ENCODE measurements at places on chromosomes 1 and 21.
A peak's percentile ranks its signal among the peaks of the same experiment; 100 is the strongest.

DNA sequence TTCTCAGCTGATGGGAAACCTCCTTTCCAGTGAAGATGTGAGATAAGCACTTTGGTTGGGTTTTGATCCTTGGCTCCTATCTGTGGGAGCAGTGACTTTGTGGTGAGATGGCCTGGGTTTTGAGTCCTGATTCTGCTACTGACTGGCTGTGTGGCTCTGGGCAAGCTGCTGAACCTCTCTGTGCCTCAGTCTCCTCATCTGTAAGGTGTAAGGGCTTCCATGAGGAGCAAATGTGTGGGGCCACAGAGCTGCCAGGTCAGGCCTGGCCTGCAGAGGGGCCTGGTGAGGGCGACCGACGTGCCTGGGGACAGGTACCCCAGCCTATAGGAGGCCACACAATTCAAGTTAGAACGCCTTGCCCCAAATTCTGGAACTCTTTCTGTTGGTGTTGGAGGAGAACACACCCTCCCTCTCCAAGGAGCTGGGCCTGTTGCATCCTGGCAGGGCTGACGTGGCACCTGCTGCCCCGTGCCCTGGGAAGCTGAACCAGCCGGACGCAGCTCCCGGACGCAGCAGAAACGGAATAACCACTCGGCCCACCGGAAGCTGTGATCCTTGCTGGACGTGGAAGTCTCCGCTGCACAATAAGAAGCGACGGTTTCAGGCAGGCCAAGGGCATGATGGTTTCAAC, 62.7 kb downstream of the AGPAT3 start:
- DNase-seq, result no peak

DNA sequence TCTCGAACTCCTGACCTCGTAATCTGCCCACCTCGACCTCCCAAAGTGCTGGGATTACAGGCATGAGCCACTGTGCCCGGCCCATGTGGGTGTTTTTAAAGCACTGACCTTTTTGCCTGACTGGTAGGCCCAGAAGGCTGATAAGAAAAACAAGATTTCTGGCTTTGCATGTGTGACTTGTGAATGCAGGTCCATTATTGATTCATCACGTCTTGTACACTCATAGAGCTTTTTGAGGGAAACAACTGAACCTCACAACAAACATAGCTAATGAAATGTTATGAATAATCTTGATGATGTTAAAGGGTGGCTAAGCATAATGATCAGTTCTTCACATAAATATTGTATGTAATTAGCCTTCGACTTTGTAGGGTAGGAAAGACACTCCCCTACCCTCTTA, 140.9 kb upstream of the UBE2U start:
- no peak for DNase-seq

DNA sequence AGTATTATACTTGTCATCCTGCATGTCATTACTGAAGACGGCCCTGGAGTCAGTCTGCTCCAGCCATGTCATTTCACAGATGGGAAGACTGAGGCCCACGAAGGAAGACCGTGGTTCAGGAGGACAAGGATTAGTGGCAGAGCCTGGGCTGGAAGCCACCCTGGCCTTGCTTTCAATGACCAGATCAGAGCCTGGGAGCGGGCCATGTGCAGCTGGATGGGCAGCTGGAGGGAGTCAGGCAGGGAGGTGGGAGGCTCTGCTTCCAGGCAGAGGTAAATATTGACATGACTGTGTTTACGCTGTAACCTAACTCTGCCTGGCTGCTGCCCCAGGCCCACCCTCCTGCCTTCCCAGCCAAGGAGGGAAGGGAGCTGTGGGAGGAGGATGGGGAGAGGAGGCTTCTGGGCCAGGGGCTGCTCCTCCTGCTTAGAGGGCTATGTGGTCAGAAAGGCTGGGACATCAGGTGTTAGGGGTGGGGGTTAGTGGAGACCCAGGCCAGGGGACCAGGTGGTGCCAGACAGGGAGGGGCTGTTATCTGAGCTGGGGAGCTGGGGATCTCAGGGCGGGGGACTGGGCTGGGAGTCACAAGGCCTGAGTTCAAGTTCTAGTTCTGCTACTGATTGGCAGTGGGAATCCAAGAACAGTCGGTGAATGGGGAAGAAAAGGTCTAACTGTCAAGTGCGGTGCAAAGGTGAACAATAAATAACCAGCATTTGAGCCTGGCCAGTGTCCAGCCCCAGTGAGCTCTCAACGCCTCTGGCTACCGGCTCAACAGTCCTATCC, 48.5 kb upstream of the ECE1 start:
- no peak for DNase-seq

DNA sequence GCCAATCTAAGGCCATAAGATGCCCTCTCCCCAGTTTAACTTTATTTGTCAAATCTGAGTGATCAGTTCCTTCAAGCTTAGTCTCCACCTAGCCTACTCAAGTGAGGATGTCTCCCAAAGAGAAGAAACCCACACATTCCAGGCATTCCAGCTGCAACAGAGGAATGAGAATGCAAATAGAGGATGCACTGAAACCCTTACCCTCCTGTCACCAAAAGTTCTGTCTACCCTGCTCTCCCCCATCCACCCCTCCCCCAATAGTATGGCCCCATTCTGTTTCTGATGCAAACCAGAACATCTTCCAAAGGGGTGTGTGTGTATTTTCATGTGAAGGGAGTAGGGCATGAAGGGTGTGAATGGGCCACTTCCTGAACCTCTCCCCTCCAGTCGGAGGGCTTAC, 3.0 kb downstream of the DUSP23 start:
- DNase-seq, result no peak

DNA sequence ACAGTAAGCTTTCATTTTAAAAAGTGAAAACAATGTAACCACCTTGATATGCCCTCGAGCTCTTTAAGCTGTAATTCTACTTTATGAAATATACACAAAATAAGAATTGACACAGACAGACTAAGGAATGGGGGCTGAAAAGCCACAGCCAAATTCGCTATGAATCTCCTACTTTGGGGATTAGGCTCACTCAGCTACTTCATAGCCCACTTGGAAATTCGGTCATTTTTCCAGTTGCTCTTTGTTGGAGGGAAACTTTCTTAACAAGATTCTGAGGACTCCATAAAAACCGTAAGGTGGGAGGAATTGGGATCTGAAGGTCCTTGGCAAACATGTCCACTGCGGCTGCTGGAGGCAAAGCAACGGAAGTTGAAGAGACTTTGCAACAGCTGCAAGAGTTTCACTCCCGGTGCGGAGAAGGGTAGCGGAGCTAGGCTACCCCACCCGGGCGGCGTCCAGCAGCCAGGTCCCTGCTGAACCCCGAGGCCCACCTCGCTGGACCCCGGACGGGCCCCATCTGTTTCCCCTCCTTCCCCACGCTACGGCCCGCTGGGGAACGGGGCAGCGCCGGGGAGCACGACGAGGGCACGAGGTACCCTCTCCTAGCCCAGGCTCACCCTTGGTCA, 634 bp downstream of the MYCBP start:
- peak; percentile 27 for DNase-seq

DNA sequence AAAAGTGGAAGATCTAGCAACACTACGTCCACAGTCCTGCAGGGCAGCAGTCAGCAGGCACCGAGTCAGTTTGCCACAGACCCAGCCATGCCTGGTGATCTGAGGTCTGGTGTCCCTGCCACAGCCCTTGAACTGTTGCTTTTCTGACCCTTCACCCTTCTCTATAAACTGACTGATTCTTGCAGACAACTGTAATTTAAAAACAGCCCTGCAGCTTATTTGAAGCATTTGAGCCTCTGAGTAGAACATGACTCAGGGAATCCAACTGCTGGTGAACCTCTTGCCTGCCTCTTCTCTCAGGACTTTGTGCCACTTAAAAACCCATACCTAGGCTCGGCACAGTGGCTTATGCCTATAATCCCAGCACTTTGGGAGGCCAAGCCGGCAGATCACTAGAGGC, 107.2 kb downstream of the EDEM3 start:
- DNase-seq, result no peak

- no peak for DNase-seq
These were observed 62.9 kb downstream of the GADD45A start for GRCh38 chr1:67747671-67748546.

DNA sequence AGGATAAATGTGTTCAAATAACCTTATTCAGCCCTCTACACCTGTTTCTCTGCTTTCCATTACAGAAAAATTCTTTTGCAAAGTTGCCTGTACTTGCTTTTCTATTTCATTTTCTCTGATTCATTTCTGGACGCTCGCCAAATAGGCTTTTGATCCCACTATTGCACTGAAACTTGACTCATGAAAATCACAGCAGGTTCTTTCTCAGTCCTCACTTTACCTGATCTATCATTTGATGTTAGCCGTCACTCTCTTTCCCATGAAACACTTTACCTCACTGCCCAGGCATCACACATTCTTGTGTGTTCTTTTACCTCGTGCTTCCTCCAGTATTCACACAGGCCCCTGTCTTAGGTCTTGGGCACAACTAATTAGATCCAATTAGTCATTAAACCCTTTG, 26.2 kb downstream of the HSPA13 start:
- DNase-seq, result no peak

- DNase-seq, result no peak
These were observed 95.0 kb downstream of the SUSD4 start for GRCh38 chr1:223269006-223269405.

GRCh38 chr1:2523891-2524609, 2.3 kb downstream of the PANK4 start:
- DNase-seq, result peak; percentile 70

GRCh38 chr1:18326211-18326897, 154.4 kb upstream of the KLHDC7A start:
- DNase-seq, result no peak

DNA sequence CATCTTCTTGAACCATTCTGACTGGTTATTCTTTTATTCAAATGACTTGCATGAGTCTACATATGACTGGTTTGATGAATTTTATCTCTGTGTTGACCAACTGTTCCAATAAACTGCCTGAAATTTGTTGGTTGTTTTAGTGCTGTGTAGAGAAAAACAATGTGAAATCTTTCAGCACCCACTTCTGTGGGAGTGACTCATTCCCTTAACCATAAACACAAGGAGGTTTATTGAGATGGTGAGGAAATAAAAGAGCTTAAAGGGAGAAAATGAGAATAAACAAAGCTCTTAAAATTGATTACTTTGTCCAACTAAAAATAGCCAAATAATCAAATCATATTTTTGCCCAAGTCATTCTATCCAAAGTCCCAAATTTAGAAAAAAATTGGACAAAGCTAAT, 341.1 kb downstream of the TGFB2 start:
- DNase-seq, result no peak

GRCh38 chr21:45330851-45331261, 43.2 kb upstream of the POFUT2 start:
- no peak for DNase-seq

DNA sequence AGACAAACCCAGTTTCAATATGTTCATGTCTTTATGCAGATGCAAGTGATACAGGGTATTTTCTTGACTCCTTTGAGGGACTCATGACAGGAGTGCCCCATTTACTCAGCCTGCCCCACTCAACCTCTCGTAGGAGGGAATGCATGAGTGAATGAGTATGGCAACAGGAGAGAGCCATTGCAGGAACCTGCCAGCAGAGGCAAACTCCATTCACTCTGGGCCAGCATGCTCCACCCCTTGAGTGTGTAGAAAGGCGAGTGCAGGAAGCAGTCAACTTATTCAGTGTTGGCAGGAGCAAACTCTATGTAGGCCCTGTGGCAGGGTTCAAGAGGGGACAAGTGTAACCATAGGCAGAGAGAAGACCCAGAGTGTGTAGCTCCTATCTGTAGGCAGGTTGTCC, 1526.3 kb downstream of the PLA2G4A start:
- no peak for DNase-seq

- DNase-seq, result peak; percentile 87
These were observed 3.7 kb downstream of the FASLG start for GRCh38 chr1:172662464-172663109.

GRCh38 chr1:109213824-109214693, at the start of gene SARS1:
Gene SARS1 (plus strand): TSS chr1:109213918. CDS start chr1:109213993, 75 bp downstream.
- peak; percentile 88 for DNase-seq

DNA sequence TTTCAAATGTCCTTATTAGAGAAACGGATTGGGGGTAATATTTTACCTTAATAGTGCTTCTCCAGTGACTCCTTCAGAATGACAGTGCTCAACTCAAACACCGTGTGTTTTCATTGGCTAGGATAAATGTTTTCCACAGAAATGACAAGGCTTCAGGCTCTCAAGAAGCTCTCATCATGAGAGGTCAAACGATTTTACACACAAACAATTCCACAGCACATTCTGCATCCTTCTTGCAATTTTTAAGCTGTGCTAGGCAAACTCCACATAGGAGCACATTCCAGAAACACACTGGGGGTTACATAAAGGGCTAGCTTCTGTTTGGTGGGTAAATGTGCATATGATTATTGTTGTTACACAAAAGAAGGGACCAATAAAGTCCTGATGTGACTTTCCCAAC, 75.5 kb upstream of the IPO9 start:
- no peak for DNase-seq

GRCh38 chr1:9882296-9882944, 27.6 kb downstream of the CTNNBIP1 start:
- DNase-seq, result peak; percentile 22

DNA sequence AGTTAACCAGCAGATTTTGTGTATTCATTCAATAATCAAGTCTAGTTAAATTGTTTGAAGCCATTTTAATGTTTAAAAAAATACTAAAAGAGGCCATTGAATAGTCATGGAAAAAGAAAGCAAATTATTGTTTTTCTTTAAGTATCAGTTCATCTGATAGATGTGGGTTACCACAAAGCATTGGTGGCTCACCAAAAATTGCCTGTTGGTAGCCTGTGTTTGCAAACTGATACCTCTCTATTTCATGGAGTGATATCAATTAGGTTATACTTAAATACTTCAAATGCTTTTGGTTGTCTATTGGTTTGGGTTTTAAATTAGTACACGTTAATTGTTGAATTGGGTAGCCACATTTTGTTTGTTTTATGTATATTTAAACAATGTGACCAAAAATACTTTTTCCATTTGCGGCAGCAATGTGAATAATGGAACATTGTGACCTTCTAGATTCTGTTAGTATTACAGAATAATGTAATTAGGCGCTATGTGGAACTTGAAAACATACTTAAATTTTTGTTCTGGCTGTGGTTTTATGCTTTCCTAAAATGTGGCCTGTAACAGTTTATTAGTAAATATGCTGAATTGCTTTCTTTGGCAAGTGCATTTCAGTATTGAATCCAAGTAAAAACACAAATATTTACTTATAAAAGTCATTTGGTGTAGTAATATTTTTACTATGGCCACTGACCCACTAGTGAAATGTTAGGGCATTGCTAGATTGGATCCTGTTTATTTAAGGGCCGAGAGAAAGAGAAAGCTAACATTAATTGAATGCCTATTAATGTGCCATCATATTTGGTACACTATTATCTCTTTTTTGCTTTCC, 37.1 kb upstream of the NBL1 start:
- peak; percentile 78 for DNase-seq

- no peak for DNase-seq
These were observed 525.7 kb downstream of the NPHP4 start for GRCh38 chr1:5466487-5466886.

DNA sequence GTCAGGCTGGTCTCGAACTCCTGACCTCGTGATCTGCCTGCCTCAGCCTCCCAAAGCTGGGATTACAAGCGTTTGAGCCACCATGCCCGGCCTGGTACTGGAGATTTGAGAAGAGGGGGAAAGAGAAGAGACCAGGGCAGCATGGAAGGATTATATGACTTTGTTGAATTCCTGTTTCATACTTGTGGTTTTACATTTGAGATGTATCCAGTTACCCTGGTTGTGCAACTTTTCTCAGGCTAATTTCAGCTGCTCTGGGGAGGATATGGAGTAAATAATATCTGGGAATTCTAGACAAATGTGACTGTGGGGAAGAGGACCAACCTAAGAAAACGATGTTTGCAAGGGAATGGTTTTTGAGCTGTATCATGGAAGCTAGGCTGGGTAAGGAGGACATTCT, 89.5 kb upstream of the GREM2 start:
- DNase-seq, result no peak

- peak; percentile 60 for DNase-seq
These were observed 552 bp downstream of the UBR4 start for GRCh38 chr1:19209439-19209989.

- DNase-seq, result no peak
These were observed 122.1 kb upstream of the KAZN start for GRCh38 chr1:14476170-14476955.

Data from CD4-positive, alpha-beta T cell treated with Interleukin-17A for 1 hour (primary cell).